ENCODE measurements at places on chromosomes 12 and 14.
A peak's percentile ranks its signal among the peaks of the same experiment; 100 is the strongest.

GRCh38 chr12:18340186-18340585 lies 78.9 kb downstream of the PIK3C2G start:
- no peak for DNase-seq

DNA sequence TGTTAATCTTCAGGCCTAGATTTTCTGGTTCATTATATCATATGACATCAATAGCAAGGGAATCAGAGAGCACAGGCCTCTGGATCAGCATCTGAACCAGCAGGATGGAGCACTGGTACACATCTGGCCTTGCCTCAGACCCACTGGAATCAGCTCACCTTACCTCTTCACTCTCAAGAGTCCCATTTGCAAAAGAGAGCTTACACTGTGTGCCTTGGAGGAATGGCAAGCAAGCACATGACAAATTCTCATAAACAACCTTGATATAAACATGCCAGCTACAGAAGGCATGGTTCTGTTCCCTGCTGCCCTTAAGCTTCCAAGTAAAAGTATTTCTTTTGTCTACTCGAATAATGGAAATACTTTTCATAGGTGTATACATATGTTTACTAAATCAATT lies 128.6 kb upstream of the CPM start:
- no peak for DNase-seq

GRCh38 chr12:108241986-108242703 lies 97.0 kb downstream of the CMKLR1 start:
- no peak for DNase-seq

DNA sequence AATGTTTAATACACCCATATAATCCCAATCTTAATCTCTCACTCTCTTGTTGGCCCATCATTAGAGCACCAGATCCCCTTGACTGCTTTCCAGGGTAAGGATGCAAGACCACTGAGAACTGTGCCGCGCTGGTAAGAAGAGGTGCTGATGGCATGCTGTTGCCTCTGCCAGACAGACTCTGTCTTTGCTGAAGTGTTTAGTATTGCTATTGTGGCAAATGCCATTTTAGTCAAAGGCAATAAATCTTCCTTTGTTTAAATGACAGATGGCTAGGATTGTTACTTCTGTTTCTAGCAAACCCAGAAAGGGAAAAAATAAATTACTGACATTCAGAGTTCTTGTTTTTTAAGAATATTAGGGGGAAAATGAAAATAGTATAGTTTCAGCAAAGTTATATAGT lies 152.3 kb downstream of the MON2 start:
- no peak for DNase-seq

DNA sequence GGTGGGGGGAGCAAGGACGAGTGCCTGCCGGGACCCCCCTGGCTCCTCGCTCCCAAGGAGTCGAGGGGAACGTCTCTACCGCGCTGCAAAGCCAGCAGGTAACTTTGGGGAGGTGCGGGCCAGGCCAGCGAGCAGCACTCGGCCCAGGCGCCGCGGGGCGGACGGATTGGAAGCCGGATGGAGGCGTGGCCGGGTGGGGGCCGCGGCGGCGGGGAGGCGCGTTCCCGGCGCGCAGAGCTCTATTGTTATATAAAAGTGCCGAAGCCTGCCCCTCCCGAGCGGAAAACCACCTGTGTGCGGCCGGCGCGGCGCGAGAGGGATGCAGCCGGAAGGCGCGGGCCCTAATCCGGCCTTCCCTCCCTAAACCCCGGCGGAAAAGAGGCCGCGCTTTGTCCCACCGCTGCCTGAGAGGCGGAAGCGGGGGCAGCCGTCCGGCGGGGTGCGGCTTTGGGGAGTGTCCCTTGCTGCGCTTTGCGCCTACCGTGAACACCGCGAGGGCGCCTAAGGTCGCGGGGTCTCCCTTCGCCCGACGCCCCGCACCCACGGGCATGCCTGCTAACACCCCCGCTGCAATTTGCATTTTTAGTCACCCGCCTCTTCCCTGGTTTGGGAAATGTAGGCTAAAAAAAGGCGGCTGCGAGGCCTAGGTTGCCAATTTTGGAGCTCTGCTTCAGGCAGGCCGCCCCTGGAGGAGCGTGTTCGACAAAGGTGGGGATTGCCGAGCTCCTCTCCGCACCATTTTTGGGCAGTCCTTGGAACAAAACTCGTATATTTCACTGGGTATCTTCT lies 1.7 kb upstream of the DUSP6 start:
- DNase-seq = peak; percentile 48

DNA sequence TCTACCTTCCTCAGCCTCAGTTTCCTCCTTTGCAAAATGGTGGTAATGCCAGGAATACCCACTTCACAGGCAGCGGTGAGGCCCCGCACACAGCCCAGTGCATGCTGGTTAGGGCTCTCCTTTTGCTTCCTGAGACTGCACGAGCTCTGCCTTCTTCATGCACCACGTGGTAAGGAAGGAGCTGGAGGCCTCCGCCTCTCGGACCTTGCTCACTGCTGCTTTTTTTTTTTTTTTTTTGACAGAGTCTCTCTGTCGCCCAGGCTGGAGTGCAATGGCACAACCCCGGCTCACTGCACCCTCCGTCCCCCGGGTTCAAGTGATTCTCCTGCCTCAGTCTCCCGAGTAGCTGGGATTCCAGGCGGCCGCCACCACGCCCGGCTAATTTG lies 18.1 kb downstream of the TAMALIN start:
- DNase-seq = no peak

DNA sequence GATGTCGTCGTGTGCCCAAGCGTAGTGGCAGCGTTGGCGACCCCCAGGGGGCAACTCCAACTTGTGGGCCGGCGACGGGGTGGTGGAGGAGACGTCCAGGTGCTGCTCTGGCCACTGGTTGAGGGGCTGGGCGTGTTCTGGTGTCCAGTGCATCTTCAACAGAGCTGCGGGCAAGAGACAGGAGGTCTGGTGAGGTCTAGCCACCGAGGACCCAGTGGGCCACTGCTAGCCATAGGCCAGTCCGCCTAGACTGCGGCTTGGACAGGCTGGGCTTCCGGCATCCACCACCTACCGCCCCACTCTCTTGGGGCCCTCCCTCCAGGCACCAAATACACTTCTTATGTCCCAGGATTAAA lies 26.3 kb downstream of the FIGNL2 start:
- no peak for DNase-seq
